ENCODE measurements at places on chromosomes 2 and 18.

DNA sequence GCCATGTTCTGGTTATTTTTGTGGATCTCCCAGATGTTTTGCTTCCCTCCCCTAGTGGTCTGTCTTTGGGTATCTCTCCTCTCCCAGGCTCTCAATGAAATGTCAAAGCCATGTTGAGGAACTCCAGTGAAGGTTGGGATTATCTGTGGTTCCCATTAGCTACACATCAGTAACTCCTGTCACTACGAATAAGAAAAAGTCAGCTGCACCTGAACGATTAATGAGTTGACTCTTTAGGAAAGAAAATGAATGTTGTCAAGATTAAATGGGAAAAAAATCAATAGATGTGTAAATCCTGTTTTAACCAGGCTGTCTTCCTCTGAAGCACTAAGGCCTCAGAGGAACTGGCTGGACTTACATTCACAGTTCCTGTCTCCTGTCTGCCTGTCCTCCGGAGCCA lies 94.0 kb upstream of the DAPL1 start:
- DNase-seq = no peak

DNA sequence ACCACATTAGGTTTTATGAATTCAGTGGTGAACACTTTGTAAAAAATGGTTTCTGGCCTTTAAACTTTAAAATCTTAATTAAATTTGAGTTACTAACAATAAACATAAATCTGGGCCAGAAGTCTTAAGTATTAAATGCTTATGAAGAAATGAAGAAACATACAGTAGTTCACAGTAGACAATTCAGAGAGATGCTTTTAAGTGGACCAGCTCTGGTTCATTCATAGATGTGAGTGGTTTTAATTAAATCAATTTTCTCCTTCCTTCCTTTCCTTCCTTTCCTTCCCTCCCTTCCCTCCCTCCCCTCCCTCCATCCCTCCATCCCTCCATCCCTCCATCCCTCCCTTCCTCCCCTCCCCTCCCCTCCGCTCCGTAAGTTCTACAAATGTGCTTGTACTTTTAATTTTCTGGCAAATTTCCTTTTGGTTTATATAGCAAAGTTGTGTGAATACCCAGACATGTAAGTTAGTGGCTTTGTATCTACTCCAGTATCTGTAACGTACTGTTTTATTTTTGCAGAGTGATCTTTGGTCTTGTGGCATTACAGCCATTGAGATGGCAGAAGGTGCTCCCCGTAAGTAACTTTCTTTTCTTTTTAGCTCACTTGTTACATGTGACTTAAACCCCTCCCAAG lies 136.5 kb downstream of the MAP4K4 start:
- DNase-seq = no peak

GRCh38 chr18:49814147-49814499 lies 790 bp upstream of the ACAA2 start:
- DNase-seq = peak; percentile 63

- no peak for DNase-seq
Measured at GRCh38 chr2:45117383-45117782, 108.1 kb upstream of the SIX2 start.

GRCh38 chr18:55380589-55380988 lies 207.4 kb downstream of the TCF4 start:
- DNase-seq = no peak

- DNase-seq = no peak
Measured at GRCh38 chr2:11408959-11409571, 56.9 kb downstream of the E2F6 start.

DNA sequence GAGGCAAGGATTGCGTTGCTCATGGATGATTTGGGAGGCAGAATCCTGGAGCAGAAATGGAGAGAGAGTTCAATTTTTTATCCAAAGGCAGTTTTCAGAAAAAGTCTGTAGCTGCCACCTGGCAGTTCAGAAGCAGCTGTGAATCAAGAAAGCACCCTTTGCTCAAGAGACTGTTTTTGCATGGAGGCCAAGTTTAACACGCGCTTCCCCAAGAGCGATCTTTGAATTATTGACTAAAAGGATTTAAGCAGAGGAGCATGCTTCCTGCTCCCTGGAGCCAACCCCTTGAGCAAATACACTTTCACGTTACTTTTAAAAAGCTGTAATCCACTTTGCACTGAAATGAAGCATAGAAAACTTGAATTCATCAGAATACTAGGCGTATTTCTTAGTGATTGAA lies 252.4 kb downstream of the RNF144A start:
- DNase-seq = no peak

DNA sequence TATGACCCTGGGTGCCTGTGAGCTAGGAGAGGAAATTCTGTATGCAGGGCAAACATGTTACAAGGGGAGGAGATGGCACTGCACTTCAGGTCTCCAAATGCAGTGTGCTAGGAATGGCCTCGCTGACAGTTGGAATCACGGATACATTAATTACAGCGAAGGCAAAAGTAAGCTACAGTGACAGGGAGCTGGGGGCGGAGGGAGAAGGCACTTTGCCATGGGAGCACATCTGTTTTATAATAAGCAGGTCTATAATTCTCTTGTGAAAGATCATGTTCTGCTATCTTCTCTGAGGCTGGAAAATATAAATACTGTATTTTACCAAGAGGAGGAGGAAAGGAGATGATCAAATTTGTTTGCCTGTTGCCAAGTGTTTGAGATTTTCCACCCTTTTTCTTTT lies 56.3 kb upstream of the FZD5 start:
- DNase-seq = no peak

DNA sequence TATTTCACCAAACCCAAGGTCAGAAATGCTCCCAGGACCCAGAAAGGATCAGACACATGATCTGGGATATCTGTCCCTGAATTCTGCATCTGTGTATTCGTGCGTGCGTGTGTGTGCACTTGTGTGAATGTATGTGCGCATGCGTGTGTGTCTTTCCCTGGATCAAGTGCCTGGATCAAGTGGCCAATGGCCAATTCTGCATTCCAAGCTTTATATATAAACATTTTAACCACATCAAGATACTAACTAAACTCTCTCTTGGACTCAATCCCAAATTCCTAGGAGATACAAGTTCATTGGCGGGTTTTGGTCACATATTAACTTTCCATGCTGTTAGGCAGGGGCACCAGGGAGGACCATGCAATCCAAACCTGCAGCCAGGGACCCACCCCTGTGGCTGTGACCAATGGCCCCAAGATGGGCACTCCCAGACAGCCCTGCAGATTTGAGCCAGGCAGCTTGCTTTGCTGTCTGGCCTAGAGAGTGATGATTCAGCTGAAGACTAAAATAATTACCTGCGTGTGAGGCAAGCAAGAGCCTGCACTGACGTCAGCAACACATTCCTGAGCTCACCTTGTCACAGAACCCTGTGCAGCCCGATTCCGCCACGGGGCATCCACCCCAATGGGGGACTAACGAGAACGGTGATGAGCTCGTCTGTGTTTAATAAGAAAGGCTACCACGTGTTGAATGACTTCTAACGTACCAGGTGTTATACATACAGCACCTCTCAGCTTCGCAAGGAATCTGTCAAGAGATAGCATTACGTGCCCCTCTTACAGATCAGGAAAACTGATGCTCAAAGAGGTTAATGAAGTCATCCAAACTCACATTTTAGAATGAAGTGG lies 45.3 kb upstream of the ROCK2 start:
- DNase-seq = no peak

DNA sequence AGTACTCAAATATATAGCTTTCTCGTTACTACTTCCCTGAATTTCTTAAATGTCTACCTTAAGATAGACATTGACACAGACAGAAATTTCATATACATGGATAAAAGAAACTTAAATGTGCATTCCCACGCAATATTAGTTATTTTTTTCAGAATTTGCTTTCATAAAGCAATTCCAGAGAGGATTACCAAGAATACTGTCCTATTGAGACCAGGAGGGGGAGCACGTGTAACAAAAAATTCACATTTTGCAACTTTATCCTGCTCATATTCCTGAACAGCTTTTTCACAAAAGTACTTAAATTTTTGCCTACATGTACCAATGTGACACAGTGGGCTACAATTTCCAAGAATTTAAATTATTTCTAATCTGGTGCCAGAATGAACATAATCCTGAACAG lies 30.7 kb upstream of the ERCC3 start:
- no peak for DNase-seq

GRCh38 chr2:212147921-212148513 lies 390.6 kb downstream of the ERBB4 start:
- DNase-seq = no peak

- no peak for DNase-seq
Measured at GRCh38 chr18:44229693-44230108, 451.0 kb upstream of the SETBP1 start.

DNA sequence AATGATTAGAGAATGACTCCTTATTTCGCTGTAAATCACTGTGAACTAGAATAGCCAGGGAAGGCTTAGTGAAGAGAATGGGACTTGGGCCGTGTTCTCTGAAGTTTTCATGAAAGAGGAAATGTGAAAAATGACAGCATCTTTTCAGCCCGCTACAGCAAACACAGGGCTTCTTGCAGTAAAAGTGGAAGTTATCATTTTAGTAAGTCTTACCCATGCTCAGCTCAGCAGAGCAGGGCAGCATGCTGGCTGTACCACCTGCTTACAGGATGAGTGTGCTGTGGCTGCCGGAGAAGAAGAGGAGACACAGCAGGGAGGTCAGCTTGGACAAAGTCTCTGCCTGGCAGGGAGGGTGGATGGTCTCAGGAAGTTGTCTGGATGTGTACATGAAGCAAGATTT lies 300.7 kb upstream of the DLGAP1 start:
- DNase-seq = no peak

DNA sequence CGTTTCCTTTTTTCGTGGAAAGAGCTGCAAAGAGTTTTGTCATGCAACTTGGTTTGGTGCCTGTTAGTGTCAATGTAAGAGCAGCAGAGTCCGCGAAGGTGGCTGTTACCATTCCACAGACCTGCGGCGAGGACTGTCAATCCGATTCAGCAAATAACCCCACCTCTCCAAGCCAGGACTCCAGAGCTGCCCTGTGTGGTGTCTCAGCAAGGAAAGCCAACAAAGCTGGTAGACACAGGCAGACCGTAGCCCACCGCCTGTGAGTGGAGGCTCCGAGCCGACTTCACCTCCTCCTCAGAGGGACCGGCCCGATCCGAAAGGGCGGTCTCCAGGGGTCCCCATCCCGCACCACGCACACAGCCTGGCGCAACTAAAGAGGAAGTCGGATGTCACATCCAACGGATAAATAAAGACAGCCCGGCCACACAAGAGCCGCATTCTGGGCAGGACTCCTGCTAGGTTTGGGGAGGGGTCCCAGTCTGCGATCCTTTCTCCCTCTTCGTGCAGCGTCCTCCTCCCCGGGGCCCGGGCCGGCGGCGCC lies 819 bp downstream of the ANKRD44 start:
- DNase-seq = peak; percentile 52

DNA sequence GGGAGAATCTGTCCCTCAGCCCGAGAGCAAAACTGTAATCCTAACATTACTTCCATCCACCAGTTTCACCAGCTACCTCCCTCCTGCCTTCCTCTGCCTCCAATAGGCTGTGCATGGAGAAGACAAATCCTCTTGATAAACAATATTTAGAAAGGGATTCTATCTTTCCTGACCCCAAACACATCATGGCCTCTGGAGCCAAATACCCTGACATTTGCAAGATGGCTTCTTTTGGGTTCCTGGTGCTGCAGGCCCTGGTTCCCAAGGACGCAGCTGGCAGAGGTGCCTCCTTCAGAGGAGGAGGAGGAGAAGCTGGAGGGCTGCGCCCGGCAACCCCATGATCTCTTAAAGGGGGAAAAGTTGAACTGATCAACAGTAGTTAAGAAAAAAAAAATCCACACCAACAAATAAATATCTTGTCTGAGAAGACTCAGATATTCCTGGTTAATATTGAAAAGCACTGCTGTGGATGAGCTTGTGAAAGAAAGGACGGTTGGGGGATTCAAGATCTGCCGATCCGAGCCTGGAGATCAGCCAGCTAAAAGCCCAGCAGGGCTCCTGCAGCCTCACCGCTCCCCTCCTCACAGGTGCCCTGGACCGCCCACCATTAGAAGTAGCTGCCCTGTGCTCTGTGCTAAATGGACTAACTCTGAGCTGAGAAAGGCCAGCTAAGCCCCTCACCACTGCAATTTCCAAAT lies 116.8 kb downstream of the MSH2 start:
- DNase-seq = no peak

GRCh38 chr2:144267239-144267638 lies 252.7 kb downstream of the ZEB2 start:
- no peak for DNase-seq

- no peak for DNase-seq
Measured at GRCh38 chr2:233976087-233976486, 58.9 kb downstream of the TRPM8 start.

DNA sequence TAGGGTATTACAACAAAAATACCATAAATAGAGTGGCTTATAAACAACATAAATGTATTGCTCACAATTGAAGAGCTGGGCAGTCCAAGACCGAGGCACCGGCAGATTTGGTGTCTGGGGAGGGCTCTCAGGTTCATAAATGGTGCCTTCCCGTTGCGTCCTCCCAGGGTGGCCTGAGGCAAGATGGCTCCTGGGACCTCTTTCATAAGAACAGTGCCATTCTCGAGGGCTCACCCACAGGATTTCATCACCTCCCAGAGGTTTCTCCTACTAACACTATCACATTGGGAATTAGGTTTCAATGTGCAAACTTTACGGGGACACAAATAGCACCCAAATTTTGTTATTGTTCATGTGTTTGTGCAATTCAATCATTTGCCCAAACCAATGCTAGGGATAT lies 793.5 kb upstream of the HS6ST1 start:
- no peak for DNase-seq

DNA sequence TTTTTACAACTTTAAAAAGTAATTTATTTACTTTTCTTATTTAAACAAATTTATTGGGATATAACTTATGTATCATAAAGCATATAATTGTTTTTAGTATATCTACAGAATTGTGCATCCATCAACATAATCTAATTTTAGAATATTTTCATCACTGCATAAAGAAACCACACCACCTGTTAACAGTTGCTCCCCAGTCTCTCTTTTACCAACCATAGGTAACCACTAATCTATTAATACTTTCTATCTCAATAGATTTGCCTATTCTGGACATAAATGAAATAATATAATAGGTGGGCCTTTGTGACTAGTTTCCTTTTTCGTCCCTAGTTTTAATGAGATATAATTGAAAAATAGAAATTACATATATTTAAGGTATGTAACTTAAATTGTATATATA lies 90.6 kb downstream of the ADAM23 start:
- DNase-seq = no peak

GRCh38 chr2:120768112-120769048 lies 32.7 kb downstream of the GLI2 start:
- DNase-seq = no peak

- DNase-seq = no peak
Measured at GRCh38 chr2:181911830-181912229, 20.3 kb downstream of the ITPRID2 start.

- no peak for DNase-seq
Measured at GRCh38 chr2:47422016-47422415, 19.1 kb downstream of the MSH2 start.

DNA sequence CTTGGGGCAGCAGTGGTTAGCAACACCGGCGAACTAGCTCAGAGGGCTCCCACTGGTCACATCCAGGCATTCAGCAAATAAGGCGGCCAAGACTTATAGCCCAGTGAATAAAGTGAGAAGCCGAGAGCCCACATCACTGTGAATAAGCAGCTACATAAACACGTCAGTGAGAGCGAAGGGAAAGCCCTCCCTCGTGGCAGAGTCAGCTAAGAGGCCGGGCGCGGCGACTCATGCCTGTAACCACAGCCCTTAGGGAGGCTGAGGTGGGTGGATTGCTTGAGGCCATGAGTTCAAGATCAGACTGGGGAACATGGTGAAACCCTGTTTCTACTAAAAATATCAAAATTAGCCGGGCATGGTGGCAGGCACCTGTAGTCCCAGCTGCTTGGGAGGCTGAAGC lies 5.2 kb downstream of the D2HGDH start:
- DNase-seq = peak; percentile 67
